ENCODE measurements at places on chromosomes 13 and 19. TPM values are rescaled to one million over a fixed set of nuclear protein-coding genes. Genes with fewer than 3 reads are reported as not detected.

The ZNF324B gene
- total RNA-seq, result 6.2 TPM

DNA sequence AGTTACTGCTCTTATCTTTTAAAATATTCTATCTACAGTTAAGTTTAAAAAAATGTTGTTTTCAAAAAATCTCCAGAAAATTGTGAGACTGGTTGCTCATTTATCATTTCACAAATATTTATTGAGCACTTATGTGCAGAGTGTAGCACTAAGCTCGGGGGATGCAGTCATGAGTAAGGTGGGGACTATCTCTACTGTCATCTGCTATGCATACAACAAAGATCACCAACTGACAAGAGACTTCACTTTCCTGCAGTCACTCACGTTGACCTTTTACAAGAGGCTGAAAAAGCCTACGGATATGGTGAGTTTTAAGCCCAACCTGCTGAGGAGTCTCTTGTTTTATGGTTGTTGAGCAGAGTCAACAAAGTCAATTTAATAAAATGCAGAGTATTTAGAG, 392.5 kb downstream of the KLF12 start:
- no peak for DNase-seq

DNA sequence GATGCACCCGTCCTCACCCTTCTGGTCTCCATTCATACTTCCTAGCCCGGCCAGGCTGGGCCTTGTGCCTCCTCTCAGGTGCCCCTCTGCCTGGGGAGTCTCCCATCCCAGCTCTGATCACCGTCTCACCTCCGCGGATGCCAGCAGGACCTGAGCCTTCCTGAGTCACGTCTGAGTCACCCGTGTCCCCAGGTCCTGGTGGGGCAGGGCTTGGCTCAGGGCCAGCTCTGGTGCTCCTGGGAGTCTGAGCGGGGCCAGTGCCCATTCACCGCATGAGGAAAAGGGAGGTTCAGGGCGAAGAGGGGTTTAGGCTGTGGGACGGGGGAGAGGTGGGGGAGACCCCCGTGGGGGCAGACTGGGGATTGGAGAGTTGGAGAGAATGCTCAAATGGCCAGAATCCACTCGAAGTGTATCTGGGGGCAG, 593 bp downstream of the ATP8B3 start:
- DNase-seq, result peak; percentile 61

DNA sequence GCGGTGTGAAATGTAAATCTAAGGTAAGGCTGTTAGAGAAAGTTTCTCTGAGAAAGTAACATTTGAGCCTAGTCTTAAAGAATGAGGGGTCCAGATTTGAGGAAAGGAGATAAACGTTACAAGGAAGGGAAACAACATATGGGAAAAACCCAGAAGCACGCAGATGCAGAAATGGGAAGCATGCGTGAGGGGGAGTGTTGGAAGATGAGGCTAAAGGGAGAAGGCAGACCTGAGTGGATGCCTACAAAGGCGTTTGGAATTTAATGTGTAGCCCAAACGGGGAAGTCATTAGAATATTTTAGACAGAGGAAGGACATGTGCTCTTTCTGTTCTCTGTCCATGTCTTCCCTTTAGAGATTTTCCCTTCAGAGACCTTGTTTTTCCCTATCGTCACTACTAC, 61.0 kb downstream of the TPT1 start:
- DNase-seq, result no peak

GRCh38 chr19:4510435-4511255, 7.6 kb downstream of the PLIN4 start:
- DNase-seq, result no peak

DNA sequence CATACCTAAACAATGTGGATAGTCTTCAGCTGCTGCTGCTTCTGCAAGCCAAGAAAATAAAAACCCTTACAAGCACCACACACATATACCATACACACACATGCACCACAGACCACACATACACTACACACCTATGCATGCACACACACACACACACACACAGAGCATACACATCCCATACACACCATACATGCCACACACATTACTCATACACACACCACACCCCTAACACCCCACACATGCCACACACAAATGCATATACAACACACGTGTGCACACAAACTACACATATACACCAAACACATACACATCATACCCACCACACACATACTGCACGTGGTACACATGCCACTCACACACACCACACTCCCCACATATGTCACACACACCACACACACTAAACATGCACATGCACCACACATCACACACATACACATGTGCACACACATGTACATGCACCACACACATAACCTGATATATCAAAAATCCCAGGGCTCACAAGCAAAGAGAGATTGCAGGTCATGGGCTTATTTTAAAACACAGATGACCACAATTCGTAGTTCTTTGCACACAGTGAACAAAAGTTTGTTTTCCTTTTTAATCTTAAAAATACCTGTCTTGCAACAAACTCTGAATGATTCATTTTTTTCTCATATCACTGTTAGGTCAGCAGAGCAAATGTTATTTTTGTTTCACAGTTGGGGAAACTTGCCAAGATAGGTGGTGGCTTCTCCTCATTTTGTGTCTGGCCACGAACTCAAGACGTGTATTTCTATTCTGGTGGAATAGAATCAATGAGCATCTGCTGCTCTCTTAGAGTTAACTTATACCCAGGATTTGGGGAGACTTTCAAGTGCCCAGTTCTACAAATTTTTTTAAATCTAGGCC, 456.6 kb downstream of the FGF9 start:
- no peak for DNase-seq

- DNase-seq, result no peak
These were observed 2.1 kb downstream of the SIAH3 start for GRCh38 chr13:45849408-45849807.

GRCh38 chr19:38974624-38975213, 823 bp downstream of the FBXO17 start:
- no peak for DNase-seq
